Body of pancreas (tissue), 4 donors: ENCODE measurements at places on chromosomes 7 and 10.
A peak's percentile ranks its signal among the peaks of the same experiment; 100 is the strongest.

- peak; percentile 72 for DNase-seq
Measured at GRCh38 chr10:600876-601659, 88.4 kb downstream of the DIP2C start.

- no peak for DNase-seq
Measured at GRCh38 chr10:128879441-128880140, 587.5 kb upstream of the MGMT start.

DNA sequence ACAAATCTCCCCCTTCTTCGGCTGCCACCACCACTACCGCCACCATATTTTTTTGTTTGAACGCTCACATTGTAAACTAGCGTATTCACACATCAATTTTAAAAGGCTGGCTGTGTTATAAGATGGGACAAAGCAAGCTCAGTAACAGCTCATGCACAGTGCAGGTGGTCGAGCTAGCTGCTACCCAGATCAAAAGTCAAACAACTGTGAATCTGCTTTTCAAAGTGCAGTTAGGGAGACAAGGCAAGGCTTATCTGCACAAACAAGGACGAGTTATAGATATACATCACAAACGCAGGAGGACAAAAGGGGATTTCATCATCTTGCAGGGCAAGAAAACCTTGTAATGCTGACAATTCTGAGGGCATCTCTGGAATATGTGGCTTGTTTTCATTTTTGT lies 231.6 kb downstream of the VTI1A start:
- DNase-seq = no peak

GRCh38 chr10:77321838-77322237 lies 315.8 kb downstream of the KCNMA1 start:
- no peak for DNase-seq

DNA sequence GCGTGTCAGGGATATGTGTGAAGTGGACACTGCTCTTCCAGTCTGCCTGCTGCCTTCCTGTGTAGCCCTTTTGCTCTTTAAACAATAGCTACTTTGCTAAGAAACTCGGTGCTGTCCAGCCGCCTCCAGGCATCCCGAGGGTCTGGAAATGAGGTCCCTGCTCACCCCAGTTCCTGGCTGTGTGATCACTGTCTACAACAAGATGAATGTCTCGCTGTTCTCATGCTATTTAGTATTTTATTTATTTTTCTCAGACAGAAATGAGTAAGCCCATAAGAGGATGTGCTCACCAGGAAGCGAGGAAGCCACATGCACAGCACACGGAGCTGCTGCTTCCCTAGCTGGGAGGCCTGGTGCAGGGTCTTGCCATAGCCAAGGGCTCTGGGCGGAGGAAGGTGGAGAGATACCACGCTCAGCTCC lies 167.0 kb upstream of the PITRM1 start:
- DNase-seq = no peak

- DNase-seq = no peak
Measured at GRCh38 chr7:151351967-151352366, 10.4 kb downstream of the NUB1 start.

DNA sequence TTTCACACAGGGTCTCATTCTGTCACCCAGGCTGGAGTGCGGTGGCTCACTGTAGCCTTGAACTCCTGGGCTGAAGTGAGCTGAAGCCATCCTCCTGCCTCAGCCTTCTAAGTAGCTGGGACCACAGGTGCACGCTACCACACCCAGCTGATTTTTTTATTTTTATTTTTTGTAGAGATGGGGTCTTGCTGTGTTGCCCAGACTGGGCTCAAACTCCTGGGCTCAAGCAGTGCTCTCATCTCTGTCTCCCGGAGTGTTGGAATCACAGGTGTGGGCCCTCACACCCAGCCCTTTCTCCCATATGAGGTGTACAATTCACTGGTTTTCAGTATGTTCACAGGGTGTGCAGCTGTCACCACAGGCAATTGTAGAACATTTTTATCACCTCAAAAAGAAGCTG lies 5.2 kb downstream of the INPP5A start:
- no peak for DNase-seq

- DNase-seq = no peak
Measured at GRCh38 chr7:9127901-9128300, 694.5 kb downstream of the NXPH1 start.

DNA sequence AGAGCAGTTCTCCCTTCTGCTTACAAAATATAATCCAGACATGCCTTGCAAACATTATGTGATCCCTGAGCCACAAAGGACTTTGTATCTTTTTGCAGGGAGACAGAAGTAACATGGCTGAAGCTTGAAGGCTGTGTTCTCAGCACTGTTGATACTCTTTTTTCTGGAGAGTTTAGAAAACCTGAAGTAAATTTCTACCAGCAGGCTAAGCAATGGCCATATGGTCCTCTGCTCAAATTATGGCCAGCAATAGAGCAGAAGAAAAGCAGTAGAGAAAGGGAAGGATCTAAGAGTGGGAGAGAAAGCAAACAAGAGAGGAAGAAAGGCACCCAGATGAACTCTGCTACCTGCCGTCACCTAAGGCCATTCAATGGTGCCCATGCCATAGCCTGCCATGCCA lies 98.4 kb downstream of the ABLIM1 start:
- DNase-seq = no peak

DNA sequence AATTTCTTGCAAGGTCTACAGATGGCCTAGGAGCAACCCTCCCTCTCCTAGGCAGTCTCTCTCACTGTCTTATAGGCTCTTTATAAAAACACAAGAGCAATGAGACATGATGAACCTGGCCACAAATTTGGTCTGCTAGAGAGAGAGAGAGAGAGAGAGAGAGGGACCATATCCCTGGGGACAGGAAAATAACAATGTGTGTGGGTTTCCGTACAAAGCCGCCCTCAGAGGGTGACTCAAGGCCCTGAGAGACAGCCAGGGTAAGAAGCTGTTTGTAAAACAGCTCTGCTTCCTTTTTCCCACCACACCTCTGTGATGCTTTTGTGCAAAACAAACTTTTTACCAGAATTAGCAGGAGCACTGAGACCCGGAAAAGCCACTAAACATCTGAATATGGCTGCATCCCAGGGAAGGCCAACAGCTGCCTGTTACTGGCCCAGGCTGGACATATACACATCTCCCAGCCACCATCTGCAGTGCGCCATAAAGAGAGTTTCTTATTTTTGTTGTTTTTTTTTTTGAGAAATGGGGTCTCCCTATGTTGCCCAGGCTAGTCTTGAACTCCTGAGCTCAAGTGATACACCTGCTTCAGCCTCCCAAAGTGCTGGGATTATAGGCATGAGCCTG lies 18.4 kb downstream of the GIMAP5 start:
- no peak for DNase-seq

DNA sequence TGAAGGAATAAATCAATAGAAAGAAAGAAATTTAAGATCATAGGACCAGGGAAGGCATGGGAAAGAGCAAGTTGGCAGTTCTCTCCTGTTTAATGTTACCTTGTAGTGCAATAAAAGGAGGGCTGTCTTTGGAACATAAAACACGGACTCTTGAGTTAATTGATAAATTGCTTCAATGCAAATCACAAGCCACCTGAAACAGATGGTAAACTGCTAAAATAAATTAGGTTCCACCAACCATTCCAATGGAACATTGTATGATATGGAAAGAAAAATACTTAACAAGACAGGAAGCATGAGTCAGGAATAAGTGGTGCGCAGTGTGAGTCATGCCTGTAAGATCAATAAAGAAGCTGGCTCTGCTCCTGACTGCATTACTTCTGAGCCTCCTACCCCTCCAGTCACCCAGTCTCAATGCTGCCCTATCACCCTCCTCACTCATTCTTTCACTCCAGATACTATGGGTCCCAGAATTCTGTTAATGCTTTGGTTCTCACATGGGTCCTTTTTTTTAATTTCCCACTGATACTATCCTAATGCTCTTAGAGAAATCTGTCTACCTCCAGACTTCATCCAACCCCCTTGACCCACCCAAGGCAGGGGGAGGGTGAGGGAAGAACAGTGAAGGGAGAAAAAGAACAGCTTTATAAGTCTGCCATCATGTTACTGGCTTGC lies 78.9 kb downstream of the LRRC17 start:
- DNase-seq = peak; percentile 84

DNA sequence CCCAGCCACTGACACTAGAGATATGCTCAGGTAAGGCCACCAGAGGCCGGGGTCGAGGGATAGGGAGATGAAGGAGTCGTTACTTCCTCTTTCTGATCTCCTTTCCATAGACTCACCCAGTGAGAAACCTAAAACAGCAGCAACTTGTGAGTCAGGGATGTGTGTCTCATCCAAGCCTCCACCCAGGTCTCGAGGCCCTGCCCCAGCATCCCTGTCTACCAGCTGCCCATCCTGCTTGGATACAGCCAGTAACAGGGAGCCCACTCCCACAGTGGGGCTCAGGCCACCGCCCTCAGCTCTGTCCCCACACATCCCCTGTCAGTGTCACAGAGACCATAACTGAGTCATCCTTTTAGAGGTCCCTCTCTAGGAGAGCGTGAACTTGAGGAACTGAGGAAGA lies 49.6 kb upstream of the CHST15 start:
- no peak for DNase-seq

GRCh38 chr7:93202594-93203250 lies 23.5 kb downstream of the HEPACAM2 start:
- no peak for DNase-seq

GRCh38 chr10:13420532-13421307 lies 72.6 kb upstream of the SEPHS1 start:
- DNase-seq = no peak

- no peak for DNase-seq
Measured at GRCh38 chr7:28329661-28330363, 82.5 kb upstream of the CREB5 start.

DNA sequence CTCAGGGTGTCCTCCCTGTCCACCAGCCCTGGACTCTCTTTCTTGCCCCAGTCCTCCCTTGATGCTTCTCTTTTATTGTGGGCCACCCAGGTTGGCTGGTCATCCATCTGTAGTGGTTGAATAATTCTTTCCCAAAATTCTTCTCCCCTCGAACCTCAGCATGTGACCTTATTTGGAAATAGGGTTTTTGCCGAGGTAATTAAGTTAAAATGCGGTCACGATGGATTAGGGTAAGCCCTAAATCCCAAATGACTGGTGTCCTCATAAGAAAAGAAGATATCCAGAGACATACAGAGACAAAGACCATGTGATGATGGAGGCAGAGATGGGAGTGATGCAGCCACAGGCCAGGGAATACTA lies 74.3 kb downstream of the GFRA1 start:
- no peak for DNase-seq

DNA sequence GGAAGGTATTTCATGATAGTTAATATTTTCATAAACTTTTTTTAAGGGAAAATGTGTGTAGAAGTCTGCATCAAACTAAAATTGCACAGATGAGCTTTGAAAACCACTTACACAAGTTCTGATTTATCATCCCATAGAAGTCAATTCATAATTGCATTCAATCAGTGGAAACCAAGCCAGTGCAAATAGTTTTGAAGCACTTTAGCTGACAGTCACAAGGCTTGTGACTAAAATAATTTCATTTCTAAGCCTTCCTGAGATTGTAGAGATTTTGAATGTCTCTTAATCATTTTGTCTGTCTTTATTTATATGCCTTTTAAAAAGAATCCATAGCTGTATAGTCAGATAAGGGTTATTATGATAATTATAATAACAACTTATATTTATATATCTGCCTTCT lies 41.4 kb downstream of the EXOC4 start:
- no peak for DNase-seq

DNA sequence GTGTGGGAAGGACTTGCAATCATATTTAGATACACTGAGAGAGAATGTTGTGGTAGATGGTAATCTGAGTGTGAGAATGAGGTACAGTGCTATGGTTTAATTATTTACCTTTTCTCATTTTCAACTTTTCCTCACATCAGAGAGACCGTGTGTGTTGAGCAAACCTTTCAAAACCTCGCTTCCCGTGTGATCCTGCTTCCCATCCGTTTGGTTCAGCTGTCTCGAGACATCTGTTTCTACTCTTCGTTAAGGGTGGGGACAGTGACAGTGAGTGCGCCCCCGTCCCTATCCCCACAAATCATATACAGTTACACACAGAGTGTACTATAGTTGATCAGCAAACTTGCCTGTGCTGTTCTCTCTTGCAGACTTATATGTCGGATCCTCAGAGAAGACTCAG lies 33.0 kb upstream of the NOBOX start:
- DNase-seq = no peak

DNA sequence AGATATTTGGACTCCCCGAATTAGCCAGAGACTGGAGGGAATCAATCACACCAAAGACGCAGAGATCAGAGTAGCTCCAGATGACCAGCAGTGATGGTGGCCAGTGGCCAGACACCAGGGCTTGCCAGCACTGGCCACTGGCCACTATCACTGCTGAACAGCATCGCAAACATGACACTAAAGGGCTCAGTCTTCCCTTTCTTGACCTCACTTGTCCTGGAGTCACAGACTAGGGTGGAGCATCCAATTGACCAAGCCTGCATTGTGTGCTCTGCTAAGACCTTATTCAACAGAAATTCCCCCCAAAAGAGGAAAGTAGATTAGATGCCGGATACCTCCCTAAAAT lies 234.7 kb downstream of the CREB5 start:
- no peak for DNase-seq

GRCh38 chr10:124928087-124928486 lies 13.8 kb upstream of the ZRANB1 start:
- no peak for DNase-seq

DNA sequence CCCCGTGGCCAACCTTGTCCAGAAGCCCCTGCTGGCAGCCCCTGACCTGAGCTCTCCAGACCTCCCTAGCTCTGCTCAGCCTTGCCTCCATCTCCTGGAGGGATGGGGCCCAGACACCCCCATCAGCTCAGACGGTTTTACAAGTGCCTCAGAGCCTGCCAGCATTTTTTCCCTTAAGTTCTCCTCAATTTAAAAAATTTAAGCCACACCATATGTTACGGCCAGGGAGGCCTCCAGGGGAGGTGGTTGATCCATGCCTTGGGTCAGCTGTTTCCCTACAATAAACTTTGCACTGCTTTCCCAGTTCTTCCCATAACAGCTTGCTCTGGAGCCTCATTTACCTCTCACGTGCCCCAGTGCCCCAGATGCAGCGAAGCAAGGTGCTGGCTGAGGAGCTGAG lies 143.5 kb downstream of the RGS10 start:
- DNase-seq = no peak

- DNase-seq = no peak
Measured at GRCh38 chr7:40570223-40570622, 435.4 kb downstream of the SUGCT start.

GRCh38 chr10:298033-298432 lies 162.8 kb downstream of the ZMYND11 start:
- DNase-seq = no peak

- DNase-seq = no peak
Measured at GRCh38 chr7:102220229-102220850, 66.3 kb upstream of the SH2B2 start.

GRCh38 chr7:67398916-67399315 lies 402.3 kb downstream of the TYW1 start:
- no peak for DNase-seq

GRCh38 chr10:86671419-86671818 lies 3.1 kb downstream of the LDB3 start:
- DNase-seq = no peak

- peak; percentile 69 for DNase-seq
Measured at GRCh38 chr10:31770307-31770902, 158.2 kb downstream of the ARHGAP12 start.
